D721Med (cell line): ENCODE measurements at places on chromosomes 11 and 22.

GRCh38 chr11:75800728-75801361 lies 14.2 kb upstream of the UVRAG start:
- no peak for DNase-seq

GRCh38 chr11:7525424-7525823 lies 11.6 kb downstream of the PPFIBP2 start:
- no peak for DNase-seq

DNA sequence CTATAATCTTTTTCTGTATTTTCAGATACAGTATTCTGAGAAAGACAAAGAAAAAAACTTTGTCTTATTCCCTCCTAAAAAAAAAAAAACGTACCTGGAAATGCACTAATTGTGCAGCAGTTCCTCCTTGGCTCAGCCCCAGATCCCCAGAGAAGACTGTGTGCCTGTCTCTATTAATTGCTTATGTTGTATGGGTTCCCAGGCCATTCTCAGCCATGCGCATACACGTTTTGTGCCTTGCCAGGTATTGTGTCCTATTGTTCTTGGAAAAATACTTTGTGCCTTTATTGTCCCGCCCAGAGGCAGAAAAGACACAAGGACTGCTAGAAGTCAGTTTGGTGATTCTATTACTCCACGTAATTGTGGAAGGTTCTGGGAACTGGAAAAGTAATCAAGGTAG lies 91.2 kb downstream of the PIWIL4 start:
- DNase-seq = no peak

DNA sequence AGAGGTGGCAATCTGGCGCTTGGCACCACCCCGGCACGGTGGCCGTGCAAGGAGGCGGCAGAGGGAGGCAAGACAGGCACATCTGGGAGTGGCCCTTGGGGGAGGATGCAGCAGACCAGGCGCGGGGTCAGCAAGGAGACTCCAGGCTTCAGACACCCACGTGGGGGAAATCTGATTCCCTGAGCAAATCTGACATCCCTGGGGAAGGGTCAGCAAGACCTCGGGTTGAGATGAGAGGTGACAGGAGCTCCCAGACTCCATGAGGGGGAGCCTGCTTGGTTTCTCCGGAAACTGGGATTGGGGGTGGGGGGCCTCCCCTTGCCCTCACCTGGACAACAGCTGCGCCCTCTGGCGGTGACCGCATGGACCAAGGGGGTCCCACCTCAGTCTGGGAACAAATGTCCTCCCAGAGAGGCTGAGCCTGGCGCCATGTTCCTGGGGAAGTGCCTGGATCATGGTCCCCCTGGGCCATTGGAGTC lies 4.0 kb upstream of the RCOR2 start:
- no peak for DNase-seq

DNA sequence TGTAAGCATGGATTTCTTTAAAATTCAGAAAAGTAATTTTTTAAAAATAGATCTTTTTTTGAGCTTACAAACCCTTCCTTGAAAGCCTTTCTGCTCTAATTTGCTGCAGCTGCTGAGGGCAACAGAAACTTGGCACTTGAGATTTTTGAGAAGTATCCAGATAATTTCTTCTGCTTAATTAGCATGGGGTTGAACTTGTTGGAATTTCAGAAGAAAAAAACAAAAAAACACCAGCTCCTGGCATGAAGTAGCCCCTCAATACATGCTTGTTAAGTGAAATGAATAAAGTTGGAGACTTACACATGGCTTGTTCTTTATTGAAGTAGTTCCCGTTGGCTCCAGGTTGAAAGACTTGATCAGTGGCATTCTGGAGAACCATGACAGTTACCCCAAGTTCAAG lies 331.4 kb upstream of the RAG2 start:
- no peak for DNase-seq

DNA sequence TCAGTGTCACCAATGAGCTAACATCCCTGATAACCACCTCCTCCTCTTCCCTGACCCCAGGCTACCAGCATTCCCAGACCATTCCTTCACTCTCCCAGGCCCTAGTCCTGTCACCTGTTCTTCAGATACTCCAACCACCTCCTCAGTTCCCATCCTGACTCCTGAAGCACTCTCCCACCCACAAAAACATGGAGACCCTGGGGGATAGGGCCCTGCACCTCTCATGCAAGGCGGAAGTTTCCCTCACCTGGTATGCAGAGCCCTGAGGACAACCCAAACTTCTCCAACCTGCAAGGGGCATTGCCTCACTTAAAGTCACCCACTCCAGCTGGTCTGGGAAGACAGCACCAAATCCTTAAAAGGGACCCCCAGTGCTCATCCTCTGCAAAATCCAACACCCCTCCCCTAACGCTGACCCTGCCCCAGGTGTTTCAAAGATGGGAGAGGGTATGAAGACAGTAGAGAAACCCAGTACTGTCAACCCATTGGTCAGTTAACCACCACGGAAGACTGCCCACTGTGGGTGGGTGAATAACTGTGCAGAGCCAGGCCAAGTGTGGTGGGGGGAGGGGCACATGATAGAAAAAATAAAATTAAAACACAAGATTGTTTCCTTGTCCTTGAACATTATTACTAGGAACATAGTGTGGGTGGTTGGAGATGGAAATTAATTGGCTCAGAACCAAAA lies 1.4 kb downstream of the TNKS1BP1 start:
- DNase-seq = no peak

GRCh38 chr11:71555508-71555907 lies 7.3 kb downstream of the KRTAP5-9 start:
- no peak for DNase-seq

DNA sequence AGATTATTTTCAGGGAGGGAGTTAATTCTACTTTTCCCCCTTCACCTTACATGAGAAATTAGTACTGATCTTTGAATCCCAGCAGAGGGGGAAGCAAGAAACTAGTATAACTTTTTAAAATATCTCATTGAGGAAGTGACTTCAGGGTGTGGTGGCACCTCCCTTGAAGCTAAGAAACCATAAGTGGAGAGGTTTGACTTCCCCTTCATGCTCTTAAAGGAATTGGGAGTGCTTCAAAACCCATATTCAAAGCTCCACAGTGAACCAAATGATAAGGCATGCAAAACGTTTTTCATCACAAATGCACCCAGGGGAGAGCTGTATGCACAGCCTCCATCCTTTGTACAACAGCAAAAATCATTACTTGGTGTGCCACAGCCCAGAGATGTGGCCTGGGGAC lies 540 bp downstream of the MS4A14 start:
- no peak for DNase-seq

DNA sequence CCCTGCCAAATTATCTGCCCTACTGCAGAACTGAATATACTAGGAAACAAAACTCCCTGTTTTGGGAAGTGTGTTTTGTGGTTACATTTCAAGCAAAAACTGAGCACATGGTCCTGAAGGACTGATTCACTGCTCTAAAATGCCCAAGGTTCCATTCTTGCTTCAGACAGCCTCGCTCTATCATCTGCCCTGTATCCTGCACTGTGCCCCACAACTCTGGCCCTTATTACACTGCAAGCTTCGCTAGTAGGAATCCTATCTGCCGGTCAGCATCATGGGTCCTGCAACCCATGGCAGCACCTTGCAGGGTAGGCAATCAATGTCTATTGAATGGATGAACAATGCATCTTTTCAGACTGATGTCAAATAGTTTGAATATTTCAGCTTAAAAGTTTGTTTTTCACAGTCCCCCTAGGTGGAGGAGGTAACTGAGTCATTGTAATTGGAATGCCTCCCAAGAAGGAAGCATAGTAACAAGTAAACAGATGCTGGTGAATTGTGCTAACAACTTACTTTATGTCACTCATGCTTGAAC lies 21.3 kb downstream of the LAYN start:
- no peak for DNase-seq

DNA sequence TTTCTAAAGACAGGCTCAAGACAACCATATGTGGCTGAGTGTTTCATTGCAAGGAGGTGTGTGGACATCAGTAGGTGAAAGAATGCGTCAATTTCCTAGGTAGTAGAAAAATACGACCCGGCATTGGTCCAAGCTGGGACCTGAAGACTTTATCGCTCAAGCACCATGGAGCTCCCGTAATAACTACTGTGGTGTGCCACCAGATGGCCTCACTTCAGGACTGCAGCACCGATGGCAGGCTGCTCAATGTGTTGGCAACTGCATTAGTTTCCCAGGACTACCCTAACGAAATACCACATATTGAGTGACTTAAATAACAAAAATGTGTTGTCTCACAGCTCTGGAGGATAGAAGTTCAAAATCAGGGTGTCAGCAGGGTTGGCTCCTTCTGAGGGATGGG lies 72.4 kb upstream of the FAT3 start:
- no peak for DNase-seq

- DNase-seq = no peak
Measured at GRCh38 chr11:32888805-32889204, 3.8 kb upstream of the QSER1 start.

DNA sequence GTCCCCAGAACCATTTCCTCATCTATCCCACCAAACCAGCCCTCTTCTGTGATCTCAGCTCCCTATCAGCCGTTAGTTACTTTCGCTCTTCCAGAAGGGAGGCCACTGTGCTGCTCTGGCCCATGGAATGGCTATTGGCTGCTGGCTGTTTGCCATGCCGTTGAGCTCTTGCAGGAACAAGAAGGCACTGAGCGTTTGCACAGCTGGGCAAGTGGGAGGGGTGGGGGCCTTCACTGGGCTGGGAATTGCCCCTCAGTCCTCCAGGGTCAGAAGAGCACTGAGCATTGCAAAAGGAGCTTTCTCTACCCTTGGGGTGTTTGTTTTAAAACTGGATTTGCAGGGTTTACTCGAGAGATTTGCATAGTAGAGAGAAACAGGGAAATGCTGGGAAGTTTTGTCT lies 129.0 kb upstream of the PARVA start:
- DNase-seq = no peak

- DNase-seq = no peak
Measured at GRCh38 chr22:37301144-37301830, 19.0 kb downstream of the CYTH4 start.

GRCh38 chr22:28817919-28818859 lies 17.8 kb upstream of the XBP1 start:
- no peak for DNase-seq

GRCh38 chr11:3341298-3341697 lies 37.6 kb downstream of the ZNF195 start:
- no peak for DNase-seq

- no peak for DNase-seq
Measured at GRCh38 chr11:18780329-18780728, 11.3 kb downstream of the PTPN5 start.

DNA sequence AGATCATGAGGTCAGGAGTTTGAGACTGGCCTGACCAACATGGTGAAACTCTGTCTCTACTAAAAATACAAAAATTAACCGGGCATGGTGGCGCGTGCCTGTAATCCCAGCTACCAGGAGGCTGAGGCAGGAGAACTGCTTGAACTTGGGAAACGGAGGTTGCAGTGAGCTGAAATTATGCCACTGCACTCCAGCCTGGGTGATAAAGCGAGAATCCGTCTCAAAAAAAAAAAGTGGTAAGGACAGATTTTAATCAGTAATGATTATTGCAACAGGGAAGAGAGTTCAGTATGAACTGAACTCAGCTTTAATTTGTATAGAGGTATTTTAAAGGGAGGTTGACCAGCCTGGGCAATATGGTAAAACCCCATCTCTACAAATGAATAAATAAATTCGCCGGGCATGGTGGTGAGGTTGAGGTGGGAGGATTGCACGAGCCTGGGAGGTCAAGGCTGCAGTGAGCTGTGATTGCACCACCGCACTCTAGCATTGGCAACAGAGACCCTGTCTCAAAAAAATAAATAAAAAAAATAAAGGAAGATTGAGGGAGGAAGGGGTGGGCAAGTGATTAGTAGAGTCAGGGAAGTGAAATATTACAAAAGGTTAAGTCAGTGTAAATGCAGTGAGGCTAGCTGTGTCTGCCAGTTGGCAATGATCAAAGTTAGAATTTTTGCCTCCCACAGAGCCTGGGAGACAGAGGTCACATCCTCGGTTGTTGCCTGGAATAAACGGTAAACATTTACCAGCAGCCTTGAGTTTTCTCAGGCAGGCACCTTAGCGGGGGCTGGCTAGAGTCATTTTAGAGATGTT lies 2.6 kb upstream of the MCM5 start:
- no peak for DNase-seq

GRCh38 chr11:114059278-114059983 lies at the start of gene ZBTB16:
ZBTB16 (plus strand) TSS chr11:114059711; CDS start chr11:114063301, 3,590 bp downstream.
- no peak for DNase-seq

- DNase-seq = no peak
Measured at GRCh38 chr11:24478718-24479117, 18.1 kb upstream of the LUZP2 start.

GRCh38 chr22:20653012-20653794 lies 120.7 kb upstream of the SERPIND1 start:
- DNase-seq = no peak

- DNase-seq = no peak
Measured at GRCh38 chr11:79101656-79102055, 339.2 kb downstream of the TENM4 start.

GRCh38 chr22:46067159-46068111 lies 82.9 kb upstream of the PPARA start:
- DNase-seq = no peak

DNA sequence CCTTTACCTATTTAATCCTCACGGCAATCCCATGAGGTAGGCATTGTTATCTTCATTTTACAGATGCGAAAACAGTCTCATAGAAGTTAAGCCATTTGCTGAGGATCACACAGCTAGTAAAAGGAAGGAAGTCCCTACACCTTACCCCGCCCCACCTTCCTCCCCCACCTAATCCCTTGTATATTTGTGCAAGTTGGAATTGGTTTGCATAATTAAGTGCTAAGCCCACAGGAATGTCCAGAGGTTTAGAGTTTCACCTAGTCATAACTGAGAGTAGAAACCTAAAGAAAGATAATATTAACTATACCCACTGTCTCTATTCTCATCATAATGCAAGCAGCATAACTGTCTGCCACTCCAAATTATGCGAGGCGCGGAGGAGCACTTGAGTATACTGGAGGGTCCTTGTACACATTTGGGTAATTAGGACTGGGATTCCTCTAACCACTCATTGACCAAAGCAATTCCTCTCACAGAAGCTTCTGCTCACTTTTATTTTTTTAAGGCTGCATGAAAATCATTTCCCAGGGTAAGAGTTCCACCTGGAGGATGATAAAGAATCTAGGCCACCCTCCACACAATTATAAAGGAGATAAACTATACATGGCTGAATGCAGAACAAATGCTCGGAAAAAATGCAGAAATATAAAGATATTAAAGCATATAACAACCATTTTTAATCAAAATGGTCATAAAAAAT lies 199.9 kb downstream of the FAM181B start:
- no peak for DNase-seq
